Stimulated activated CD8-positive, alpha-beta memory T cell treated with anti-CD3 and anti-CD28 coated beads, Interleukin-7, amount 100 ng/mL, for 4 hours (primary cell): ENCODE measurements at places on chromosomes 16 and 17.

DNA sequence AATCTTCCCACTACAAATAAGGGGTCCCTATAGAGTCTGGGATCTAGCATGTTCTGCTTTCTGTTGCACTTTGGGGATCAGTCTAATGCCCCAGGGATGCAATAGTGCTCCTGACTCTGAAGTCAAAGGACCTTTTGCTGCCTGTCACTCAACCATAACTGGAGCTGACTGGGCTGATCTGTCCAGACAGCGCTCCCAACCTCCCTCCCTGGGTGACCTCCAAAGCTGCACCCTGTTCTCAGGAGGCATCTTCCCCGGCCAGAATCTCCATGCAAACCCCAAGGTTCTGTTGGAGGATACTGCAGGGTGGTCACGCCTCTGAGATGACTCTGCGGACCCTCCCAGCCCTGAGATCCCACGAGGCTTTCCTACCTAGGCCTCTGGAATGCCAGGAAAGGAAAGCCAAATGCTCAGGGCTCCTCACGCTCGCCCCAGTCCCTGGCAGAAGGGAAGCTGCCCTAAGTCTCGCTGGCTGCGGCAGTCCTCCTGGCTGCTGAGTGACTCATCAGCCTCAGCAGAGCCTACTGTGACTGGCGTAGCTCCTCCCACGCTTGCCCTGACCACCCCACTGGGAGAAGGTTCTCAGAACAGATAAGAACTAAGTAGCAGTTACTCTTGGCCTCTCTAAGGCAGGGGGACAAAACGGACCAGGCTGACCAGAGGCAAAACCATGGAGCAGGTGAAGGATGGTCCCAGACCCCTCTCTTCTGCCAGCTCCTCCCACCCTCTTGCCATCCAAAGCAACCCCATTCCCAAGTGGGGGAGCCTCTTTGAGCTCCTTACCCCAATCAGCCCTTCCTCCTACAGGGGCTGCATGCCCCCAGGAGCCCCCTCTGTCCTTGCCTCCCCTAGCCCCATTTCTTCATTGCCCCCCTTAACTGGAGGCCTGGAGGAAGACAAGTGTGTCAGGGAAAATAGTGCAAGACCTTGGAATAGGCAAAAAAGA lies 124.1 kb upstream of the TNRC6C start:
- DNase-seq, result peak; percentile 72

GRCh38 chr16:20826039-20826566 lies 19.8 kb downstream of the REXO5 start:
- DNase-seq, result no peak

DNA sequence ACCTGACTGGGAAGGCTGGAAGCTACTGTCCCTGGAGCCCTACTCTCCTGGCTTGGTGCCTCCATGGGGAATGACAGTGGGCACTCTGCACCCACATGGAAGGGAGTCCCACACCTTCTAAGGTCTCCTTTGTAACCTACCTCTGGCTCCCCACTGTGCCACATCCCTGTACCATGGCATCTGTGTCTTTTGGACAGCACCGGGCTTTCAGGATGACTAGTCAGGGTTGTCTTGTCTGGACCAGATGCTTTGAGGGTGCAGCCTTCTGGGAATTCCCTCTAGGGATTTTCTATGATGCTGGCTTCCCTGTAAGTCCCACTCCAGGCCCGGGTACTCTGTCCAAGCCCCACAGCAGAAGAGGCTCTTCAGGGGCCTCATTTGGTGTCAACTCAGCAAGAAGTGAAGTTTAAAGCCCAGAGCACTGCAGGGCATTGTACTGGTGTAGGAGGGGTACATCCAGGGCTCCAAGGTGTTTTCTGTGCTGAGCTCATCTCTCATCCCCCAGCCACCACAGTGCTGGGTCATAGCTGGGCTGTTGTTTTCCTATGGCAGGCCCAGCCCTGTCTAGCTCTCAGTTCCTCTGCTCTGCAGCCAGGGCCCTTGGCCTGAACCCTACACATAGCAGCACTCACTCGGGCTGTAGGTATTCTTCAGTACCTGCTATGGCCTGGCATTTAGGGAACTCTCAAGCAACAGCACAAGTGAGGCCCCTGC lies 255.3 kb downstream of the CPPED1 start:
- DNase-seq, result no peak

DNA sequence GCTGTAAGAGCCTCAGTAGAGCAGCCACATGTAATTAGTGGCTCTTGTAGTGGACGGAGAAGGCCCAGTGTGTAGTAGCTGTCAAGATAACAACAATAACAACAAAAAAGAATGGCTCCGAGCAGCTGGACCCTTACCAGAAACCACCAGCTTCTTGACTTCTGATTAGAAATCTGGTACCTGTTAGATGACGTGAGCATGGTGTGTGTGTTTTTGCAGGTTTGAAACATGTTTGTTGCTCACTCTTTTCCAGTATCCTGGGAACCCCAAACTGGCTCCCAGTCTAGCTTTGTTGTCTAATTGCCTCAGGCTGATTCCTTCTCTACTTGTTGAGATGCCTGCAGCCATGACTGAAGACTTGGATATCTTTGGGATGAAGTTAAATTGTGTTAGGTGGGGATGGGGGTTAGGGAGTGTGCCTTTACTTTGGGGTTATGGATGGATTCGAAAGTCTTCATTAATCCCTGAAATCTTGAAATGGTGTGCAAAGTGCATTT lies 21.0 kb downstream of the IGF2BP1 start:
- DNase-seq, result no peak

DNA sequence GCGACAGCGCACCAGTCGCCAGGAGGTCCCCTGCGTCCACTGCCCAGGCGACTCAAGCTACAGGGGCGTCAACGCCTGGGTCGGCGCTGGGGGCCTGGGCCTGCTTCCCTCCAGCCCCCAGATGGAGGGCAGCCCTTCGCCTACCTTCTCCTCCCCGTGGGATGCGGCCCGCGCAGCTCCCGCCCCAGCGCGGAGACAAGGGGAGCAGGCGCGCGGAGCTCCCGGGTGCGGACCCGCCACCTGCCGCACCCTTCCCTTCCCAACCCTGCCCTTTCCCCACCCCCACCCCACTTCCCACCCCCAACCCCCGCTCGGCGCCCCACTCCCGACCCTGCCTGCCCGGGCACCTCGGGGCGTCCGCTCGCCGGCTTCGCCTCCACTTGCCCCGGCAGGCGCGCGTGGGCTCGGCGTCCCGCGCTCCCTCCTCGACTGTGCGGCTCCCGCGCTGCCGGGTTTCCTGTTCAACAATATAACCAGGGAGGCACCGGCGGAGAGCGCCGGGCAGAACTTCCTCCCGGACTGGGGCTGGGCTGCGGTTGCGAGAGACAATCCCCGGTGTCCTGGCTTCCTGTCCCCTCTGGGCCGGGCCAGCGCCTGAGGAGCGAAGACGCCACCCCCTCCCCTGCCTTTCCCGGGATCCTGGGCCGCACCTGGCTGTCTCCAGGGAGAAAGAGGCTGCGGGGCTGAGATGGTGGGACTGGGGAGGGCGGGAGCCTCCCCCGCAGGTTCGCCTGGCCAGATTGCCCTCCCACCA lies at the start of gene ARHGAP27:
Gene ARHGAP27 (minus strand): TSS at position 466 of the 754 bp plus-strand sequence. CDS start 2,591 bp downstream, outside the sequence.
- DNase-seq, result no peak

DNA sequence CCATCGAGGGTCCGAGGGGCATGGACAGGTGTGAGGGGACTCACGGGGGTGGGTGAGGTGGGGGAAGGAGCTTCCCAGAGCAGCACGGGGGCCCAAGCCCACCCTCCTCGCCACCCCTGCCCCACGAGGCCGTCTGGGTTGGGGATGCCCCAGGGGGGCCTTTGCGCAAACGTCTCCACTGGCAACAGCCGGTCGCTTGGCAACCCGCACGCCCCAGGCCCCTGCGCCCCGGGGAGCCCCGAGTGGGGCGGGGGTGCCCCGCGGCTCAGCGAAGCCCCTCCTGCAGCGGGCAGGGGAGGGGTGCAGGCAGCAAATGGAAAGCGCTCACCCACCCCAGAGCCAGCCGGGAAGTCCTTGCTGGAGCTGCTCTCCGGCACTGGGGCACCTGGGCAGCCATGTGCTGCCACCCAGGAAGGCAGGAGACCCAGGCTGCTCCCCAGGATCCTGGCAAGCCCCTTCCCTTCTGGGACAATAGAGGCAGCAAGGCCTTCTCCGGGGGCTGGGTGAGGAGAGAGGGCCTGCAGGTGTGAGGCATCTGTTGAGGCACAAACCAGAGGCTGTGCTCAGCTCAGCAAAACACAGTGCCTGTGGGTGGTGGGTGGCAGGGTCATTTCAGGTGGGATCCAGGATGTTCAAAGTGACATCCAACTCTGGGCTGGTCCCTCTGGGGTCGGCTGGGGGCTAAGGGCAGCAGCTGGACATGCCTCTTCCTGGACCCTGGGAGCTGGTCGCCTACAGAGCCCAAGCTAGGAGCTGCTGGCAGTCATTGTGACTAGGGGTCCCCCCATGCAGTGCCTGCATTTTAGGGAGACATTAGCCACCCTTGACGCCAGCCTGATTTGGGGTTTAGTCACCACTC lies 80.9 kb upstream of the CBX4 start:
- DNase-seq, result no peak

DNA sequence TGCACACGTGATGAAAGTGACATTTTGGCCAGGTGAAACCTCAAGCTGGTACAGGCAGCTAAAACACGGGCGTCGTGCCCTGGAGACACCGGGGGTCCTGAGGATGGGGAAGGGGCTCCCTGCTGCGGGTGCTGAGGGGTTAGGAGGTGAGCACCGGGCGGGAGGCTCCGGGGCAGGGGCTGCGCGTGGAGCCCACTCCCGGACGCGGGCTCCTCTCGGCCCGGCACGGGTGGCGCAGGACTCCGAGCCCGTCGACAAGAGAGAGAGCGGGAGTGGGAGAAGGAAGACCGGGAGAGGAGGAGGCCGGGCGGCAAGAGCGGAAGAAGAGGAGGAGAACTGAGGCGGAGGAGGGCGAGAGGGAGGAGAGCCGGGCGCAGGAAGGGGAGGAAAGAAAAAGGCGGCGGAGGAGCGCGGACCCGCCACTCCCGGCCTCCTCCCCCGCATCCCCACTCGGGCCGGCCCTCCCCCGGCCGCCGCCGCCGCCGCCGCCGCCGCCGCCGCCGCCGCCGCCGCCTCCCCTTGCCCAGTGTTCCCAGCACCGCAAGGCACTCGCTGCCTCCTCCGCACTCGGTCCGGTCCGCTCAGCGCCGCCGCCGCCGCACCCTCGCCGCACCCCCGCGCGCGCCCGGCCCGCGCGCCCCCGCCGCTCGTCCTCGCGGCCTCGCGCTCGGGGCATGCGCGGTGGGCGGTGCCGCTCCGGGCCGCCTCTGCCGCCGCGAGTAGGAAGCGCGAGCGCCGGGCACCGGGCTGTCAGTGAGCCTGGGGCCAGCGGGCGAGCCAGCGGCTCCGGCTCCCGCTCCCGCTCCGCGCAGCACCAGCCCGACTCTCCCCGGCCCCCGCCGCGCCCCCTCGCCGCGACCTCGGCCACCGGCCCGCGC lies at the start of gene PRKCA:
Gene PRKCA (plus strand): TSS at position 750 of the 878 bp plus-strand sequence.
- DNase-seq, result no peak

GRCh38 chr17:27244011-27244410 lies 49.9 kb upstream of the WSB1 start:
- no peak for DNase-seq

DNA sequence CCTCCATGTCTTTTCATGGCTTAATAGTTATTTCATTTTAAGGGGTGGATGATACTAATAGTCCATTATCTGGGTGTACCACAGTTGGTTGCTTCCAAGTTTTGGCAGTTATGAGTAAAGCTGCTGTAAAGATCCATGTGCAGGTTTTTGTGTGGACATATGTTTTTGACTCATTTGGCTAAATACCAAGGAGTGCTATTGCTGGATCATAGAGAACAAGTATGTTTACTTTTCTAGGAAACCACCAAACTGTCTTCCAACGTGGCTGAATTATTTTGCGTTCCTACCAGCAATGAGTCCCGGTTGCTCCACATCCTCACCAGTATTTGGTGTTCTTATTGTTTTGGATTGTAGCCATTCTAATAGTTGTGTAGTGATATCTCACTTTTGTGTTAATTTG lies 181.9 kb downstream of the SPECC1 start:
- no peak for DNase-seq

DNA sequence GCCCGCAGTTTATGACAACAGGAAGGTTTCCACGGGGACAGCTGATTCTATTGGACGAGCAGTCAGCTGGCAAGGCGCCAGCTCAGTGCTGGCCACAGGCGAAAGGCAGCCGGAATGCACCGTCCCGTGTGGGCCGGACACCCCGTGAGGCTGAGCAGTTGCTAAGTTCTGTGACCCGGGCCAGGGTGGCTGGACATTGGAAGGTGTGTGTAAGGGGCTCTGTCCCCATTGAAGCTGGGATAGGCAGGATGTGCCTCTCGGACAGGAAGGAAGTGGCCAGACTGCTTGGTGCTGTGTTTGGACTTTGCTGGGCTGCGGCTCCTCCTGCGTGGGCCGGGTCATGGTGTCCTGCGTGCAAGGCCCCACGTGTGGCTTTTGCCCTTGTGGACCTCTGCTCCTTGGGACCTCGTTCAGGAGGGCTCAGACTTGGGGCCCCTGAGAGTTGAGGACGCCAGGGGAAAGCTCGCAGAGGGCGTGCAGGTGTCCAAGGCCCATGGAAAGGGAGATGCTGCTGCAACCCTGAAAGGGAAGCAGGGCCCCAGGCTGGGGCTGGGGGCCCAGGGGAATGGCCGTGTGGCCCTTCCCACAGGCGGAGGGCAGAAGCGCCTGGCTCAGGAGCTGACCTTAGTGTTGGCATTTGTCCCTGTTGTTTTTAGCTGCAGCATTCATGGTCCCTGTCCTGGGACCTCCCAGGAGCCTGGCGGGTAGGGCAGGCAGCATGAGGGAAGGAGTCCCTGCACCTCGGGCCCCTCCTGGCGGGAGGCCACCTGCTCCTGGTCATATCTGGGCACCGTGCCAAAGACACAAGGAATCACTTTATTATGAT lies 10.0 kb downstream of the BAIAP2 start:
- DNase-seq, result no peak

DNA sequence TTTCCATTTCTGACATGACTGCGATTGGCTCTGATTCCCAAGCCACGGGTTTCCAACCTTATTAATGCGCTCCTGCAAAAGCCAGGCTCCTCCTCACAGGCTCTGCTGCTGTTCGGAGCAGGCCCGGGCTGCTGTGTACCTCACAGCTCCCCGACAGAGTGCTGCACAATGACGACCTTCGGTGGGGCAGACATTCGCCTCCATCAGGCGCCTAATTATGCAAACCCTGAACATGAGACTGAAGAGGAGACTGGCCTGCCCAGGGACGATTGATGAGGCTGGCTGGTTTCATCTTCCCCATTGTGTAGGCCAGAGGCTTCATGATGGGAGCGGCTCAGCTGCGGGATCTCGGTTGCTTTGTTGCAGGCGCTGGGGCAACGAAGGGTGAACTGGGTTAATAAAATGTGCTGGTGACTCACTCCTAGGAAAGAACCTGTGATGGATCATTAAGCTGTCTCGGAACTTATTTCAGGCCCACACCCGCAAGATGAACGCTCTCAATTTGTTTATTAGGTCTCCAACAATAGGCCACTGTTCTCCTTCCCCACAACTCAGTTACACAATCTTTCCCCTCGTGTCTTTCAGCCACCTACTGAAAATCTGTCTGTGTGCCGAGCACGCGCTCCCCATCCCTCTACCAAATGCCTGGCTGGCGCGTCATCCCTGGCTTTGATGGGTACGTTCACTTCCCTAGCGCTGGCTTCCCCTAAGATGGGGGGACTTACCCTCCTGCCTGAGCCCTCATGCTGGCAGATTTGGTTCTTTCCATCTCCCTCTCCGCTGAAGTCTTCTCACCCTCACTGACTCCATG lies 27.2 kb upstream of the TOB1 start:
- DNase-seq, result no peak

- DNase-seq, result no peak
Observed at GRCh38 chr17:31064707-31065106, 30.1 kb upstream of the NF1 start.

GRCh38 chr17:39999067-39999466 lies 16.2 kb upstream of the CSF3 start:
- no peak for DNase-seq
